ENCODE measurements at places on chromosomes 11 and 22.

- no peak for DNase-seq
Measured at GRCh38 chr11:116136987-116137674, 632.9 kb upstream of the CADM1 start.

DNA sequence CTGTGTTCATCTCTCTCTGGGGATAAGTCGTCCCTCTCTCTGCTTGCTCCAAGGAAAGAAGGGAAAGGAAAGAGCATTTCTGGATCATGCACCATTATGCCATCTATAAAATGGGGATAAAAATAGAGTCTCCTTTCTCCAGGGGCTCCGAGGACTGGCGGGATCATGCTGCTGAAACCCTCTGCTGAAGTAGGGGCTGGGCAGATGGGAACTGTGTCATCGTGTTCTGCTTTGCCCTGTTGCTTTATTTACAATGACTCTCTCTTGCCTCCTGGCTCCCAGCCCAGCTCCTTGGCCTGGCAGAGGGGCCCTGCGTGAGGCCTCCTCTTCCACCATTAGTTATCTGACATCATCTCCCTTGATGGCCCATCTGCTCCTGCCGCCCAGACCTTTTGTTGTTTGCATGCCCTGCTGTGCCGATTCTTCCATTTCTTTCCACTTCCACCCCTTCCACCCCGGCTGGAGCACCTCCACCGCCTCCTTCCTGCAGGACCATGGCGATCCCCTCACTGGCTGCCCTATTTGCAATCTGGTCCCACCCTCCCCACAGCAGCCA lies 200.9 kb downstream of the MYO18B start:
- DNase-seq, result no peak

DNA sequence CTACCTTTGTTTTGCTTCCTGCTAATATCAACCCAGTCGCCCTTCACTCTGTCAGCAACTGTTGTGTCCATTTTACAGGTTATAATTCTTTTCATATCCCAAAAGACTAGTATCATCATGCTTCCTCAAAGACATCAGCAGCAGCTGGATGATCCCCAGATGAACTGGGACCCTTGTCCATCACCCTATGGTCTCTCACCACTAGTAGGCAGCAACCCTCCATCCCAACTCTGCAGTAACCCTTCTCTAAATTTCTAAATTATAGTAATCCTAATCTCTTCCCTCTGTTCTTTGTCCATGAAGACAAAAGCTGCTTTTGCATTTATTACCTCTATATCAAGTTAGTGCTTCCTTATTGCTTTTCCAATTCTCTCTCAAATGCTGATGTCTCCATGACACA lies 1025.8 kb downstream of the FAM181B start:
- DNase-seq, result no peak

GRCh38 chr22:31118046-31118820 lies 4.5 kb upstream of the INPP5J start:
- DNase-seq, result no peak

GRCh38 chr22:35873426-35873825 lies 155.2 kb downstream of the RBFOX2 start:
- no peak for DNase-seq

DNA sequence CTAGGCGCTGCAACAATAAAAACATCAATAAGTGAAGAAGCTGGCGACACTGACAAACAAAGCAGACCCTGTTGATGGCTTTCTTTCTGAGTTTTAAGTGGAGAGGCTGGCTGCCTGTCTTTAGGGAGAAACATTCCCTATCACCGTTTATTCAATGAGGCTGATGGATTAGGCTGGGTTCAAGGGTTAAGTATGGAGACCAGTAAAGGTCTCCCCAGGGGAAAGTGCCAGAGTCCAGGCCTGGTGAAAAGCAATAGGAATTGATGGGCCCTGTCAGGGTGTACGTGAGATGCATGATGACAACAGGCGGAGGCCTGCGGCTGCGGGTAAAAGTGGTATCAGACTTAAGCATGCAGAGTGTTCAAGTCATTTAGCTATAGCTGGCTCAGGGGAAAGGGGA lies 102.6 kb downstream of the ALX4 start:
- no peak for DNase-seq

DNA sequence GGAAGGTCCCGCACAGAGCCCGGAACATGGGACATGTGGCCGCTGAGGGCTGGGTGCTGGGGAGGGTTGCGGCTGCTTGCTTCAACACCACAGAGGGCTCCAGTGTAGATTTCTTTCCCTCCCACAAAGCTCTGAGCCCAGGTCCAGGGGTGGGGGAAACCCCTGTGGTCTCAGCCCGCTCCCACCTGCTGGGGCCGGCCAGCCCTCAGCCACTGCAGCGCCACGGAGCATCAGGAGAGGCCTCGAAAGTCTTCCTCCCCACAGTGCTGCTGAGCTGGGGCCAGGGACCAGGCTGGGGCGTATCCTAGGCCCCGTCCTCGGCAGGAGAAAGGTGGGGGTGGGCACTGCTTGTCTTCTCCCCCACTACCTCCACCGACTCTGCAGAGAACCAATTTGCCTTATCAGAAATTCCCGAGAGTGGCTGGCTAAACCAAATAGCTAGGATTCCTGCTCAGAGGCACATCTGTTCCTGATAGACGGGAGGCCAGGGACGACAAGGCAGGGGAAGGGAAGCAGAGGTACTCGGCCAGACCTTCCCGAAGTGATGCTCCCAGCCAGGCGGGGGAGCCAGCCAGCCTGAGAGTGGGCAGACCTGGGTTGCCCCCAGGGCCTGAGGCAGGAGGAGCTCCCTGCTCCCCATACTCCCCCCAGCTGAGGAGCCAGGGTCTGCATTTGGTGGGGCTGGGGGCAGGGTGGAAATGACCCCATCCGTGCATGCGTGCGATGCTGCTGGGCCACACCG lies 18.7 kb downstream of the IGF2 start:
- peak; percentile 4 for DNase-seq

DNA sequence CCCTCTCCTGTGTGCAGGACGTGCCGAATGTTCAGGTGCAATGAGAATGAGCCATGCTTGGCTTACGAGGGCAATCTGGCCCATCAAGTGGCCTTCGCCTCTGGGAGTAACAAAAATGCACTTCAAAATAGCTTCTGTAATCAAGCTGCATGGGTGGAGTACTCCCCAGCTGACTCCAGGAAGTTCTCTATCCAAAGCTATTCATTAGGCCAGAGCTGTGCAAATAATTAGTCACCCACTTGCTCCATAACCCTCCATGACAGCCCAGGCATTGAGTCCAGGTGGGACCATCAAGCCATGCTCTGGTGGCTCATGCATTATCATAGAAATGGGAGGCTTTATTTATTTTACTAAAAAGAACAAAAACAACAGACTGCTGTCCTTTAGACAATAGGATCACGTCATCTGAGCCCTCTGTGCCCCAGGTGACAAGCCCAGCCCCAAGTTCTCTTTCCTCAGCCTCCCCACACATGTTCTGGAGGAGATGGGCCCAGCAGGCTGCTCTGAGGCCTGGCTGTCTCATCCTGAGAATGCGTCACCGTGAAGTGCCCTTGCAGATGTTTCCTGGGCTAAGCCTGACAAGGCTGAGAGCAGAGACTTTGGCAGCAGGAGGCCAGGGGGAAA lies 244.7 kb downstream of the ETS1 start:
- peak; percentile 64 for DNase-seq

DNA sequence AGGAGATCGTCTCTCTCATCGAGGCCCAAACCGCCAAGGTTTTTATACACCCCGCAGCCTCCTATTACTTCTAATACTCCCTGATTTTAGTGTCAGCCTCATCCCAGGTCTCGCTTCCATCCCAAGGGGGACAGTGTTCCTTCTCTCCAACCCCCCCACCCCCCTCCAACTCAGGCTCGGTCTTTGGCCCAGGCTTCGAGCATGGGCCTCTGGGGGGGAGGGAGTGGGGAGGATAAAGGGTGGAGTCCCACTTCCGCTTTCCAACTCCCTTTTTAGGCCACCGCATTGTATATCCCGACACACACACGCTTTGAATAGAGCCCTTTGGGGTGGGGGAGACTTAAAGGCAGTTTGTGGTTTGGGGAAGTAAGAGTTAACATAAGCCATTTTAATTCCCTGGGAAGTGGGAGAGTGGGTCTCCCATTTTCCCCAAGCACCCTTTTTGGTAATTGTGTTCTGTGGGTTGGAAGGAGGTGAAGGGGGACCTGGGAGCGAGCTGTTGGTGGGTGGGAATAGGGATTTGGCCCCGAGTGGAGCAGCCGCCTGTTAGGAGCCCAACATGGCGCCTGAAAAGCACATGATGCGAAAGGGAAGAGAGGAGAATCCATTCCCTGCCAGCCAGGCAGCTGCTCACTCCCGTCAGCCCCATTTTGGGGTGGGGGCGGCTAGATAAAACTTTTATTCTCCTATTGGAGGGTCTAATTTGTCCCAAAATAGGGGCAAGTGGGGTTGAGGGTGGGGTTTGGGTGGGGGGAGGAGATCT lies 844 bp downstream of the PCF11 start:
- peak; percentile 46 for DNase-seq

GRCh38 chr11:17979770-17980371 lies 33.0 kb downstream of the SERGEF start:
- DNase-seq, result peak; percentile 13

DNA sequence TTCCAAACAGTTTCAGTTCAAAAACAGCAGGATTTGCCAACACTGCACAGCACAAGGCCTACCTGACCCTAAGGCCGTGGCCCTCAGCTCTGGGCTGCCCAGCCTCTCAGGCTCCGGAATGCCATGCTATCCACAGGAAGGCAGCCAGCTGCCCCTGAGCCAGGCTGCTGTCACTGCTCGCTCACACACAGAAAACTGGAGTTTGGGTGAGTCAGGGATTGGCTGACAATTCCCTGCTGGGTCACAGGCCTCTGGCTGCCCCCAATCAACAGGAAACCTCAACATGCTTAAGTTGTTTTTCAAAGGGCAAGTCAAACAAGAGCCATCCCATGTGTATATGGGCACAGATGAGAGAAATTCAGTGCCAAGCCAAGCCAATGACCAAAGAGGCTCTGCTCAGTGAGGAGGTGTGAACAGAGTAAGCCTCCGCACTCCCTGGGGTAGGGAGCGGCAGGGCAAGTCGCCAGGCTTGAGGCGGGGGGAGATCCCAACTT lies 50.2 kb downstream of the RPL27A start:
- DNase-seq, result no peak

DNA sequence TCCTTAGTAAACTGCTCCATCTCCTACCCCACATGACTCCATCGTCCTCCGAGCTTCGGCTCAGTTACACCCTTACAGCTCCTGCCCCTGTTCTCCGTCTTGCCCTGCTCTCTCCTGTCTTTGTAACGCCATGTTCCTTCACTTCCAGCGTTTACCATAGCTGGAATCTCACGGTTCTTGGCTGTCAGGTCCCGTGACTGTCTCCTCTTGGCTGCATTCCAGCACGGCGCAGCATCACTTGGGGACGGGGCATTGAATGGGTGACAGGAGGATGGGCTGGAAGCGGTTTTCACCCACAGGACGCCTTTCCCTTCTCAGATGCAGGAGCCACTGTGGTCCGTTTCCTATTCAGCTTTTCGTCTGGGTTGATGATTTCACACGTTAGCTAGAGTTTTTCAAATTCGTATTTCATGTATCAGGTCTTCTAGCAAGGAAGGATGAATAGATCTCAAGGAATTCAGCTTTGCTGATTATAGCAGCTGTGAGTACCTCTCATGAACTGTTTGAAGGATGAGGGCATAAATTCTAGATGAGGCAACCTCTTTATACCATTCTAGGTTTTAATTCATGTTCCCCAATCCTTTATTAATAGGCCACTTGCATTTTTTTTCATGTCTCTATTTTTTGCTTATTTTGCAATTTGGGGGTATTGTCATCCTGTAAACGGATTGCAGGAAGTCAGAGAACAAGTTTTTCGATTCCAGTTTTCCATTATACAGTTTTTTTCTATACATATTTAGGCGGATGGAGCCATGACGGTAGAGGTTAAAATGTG lies 29.1 kb downstream of the ZBED4 start:
- no peak for DNase-seq

DNA sequence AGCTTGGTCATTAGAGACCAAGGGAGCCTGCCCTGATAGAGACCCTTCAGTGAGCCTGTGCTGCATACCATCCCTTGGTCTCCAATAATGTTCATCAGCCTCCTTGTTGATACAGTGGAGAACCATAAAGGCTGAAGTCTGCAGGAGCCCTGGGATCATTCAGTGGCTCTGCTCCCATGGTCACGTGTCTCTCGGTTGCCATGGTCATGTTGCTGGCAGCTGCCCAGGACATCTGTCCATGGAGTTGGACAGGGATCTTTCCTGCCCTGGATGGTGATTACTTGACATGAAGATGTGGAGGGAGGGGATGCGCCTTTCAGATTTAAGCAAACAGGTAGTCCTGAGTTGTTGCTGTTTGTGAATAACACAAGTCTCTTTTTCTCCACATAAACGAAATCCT lies 38.2 kb downstream of the CYB5R2 start:
- no peak for DNase-seq

- no peak for DNase-seq
Measured at GRCh38 chr11:27976262-27976661, 131.7 kb downstream of the KIF18A start.

DNA sequence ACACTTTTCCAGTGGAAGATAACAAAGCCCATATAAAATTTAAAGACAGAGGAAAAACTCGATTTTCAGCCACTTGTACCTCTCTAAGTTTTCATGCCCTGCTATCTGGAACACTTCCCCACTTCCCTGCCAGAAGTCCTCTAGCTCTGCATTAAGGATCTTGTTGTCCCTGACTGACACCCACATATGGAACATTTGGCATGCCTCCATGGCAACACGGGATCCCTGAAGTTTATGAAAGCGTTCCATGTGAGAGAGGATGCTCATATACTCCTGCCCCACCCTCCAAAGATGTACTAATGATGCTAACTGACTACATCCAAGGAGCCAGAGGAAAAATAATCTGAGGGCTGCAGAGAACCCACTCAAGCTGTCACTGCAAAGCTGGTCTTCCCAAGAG lies 8.8 kb upstream of the C11orf91 start:
- no peak for DNase-seq

DNA sequence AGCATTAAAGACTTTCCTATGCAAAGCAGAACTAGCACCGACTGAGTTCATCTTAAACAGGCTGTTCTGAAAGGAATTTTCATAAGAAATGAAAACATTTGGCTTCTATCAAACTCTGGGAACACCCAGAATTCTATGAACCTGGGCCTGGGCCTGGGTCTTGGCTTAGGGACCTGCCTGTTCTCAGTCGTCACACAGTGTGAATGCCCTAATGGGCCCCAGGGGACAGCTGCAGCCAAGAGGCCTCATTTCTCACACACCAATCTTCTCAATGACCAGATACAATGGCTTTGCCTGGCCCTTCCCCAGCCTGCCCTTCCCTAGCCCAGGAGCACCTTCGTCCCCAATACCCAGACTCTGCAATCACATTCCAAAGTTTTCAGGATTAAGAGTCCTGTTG lies 234.9 kb upstream of the ARHGAP20 start:
- no peak for DNase-seq
